ENCODE measurements at places on chromosomes 2 and 18.

- DNase-seq: no peak
Observed at GRCh38 chr2:215388002-215388728, 47.7 kb downstream of the FN1 start.

DNA sequence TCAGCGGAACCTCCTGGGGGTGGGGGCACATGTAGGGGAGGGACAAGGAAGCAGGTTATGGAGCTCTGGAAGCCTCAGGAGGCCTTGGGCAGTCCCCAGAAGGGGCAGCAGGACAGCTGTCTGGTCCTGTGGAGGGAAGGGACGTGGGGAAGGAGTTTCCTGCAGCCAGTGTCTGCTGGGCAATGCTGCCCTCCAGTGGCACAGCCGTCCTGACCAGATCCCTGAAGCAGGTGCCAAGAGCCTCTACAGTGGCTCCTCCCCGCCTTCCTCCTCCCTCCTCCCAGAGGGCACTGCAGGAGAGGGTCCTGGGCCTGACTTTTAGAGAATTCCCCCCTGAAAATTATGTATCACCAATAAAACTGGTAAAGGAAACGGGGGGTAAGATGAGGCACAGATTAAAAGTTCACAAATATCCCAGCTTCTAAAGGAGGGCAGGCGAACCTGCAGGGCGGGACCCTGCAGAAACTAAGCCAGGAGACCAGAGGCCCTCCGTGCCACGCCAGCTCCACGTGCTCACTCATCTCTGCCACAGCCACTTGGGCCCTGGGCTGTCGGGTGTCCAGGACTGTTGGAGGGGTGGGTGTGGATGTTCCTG lies 258.5 kb downstream of the TWIST2 start:
- no peak for DNase-seq

GRCh38 chr2:201781557-201782051 lies 871 bp upstream of the ALS2 start:
- no peak for DNase-seq

DNA sequence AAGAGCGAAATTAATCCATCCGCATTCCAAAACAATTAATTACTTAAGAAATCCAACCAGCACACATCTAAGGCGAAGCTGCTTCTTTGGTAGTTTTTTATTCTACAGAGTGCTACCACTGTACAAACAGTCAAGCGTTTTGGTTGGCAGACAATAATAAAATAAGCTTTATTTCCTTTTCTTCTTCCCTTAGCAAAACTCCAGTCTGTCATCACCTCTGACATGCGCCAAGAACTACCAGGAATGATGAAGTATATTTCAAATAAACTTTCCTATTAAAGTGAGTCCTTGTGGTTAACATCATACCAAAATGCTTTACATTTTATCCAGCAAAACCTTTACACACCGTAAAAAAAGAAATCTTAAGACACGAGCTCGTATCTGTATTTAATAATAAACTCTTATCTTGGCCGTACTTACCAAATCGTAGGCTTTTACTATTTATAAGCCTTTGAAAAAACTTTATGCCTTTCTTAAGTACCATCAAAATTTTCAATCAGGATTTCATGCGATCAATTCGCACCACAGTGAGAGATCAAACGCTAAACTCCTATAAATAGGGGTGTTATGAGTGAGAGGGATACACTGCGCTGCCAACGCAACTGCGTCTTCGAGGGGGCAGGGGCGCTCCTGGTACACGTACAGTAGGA lies 1.3 kb downstream of the ATL2 start:
- DNase-seq: no peak

- no peak for DNase-seq
Observed at GRCh38 chr2:168678153-168678853, 124.1 kb upstream of the NOSTRIN start.

DNA sequence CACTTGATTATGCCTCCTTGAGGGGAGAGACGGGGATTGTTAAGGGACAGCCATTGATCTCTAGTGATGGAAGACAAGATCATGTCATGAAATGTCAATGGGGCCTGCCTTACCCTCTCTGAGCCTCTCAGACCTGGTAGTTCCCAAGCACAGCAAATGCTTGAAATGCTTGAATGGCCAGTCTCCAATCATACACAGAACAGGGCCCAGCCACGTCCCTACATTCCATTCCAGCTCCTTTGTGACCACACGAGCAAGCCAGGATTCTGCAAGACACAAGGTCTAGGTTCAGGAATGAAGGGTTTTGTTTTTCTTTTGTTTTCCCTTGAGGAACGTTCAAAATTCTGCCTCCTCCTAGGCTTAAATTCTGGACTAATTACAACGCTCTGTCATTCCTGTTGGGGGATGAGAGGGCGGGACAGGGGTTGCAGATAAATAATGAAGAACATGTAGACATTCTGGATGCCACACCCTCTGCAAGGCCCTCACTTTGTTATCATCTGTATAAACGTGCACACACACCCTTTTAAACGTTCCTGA lies 98.1 kb upstream of the YPEL5 start:
- no peak for DNase-seq

DNA sequence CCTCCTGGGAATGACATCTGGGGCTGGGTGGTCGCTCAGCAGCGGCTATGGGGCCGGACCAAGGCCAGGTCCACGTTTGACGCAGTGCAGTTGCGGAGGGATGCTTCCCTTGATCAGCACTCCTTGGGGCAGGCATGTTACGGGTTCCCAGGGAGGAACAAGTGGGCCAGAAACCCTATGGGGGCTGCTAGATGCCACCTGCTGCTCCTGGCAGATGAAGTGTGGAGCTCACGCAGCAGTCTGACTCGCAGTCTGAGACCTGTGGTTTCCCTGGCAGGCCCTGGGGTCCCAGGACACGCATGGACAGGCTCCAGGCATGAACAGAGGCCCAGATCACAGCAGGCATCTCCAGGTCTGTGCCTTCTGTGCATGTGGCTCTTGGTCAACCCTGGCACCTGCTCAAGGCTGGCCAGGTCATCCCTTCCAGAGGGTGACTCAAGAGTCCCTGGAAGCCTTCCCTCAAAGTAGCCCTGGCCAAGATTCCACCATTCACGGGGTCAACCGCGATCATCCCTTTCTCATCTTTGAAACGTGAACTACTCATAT lies 20.0 kb downstream of the KCNF1 start:
- no peak for DNase-seq

DNA sequence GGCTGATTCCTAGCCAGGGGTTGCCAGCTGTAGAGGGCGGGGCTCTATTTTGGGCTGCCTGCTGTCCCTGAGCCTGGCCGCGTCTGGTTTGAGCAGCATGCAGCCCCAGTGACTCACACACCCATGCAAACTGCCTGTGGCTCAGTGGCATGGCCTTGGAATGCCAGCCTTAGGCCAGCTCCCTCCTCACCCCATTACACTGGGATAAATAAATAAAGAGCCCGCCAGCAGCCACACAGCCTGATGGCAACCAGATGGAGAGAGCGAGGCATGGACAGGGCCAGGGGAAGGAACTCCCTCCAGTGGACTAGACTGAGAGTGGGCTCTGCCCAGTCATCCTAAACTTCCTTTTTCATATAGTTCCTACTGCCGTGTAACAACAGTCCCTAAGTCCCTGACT lies 18.3 kb downstream of the NHEJ1 start:
- no peak for DNase-seq

DNA sequence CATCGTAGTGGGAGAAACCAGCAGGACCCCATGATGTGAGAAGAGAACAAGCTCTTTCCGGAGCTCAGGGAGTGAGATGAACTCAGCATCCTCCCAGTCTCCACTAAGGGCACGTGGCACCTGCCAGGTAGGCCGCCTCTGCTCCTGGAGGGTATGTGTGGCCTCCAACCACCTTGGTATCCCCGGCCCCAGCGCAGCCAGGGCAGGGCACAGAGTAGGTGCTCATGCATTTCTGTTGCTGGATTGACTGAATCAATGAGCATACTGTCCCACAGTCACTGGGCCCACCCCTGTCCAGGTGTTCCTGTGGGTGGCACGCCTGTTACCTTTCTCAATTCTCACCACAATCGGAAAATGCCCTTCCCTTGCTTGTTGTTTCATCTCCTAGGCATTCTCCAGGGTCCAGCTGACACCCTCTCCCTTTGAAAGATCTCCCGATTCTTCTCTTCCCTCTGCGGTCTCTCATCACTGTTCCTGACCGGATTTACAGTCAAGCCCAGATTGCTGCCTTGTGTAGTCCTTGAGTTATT lies 138.5 kb upstream of the SMAD2 start:
- DNase-seq: no peak

DNA sequence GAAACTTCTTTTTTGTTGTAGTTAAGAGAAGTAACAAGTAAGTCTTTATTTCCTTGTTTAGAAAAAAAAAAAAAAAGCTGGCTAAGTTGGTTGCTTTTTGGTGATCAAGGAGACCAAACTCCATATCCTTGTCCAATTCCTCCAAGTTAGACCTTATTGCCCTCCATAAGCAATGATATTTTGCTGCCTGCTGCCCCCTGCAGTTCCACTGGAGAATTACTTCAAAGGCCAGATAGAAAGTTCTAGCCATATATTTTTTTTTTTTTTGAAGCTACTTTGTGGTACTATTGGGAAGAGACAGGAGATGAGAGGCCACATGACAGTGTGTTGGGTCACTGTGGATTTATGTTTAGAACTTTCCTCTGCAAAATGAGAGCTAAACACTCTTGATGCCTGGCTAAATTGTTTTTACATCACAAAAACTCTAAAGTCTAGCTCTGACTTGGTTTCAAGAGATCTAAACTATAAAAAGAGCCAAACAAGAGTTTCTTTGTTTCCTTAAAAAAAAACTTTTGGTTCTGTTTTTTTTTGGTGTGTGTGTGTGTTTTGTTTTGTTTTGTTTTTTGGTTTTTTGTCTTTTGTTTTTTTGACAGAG lies 80.7 kb upstream of the RASGRP3 start:
- DNase-seq: no peak

- DNase-seq: no peak
Observed at GRCh38 chr2:41967476-41968181, 80.2 kb upstream of the PKDCC start.

DNA sequence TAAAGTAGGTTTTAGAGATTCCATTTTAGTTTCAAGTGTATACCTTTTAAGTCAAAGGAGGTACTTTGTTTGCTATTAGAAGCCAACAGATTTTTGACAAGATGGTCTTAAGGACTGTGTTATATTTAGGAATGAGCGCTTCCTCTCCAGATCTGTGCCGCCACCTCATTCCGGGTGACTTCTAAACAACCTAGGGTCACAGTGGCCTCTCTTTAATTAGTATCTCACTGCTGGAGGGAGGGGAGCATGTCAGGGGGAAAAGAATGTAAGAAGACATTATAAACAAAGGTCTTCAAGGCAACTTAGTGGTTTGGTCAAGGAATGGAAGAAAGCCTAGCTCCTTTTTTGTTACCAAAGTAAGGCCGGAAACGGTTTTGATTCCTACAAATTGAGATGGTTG lies 67.0 kb downstream of the RBMS1 start:
- DNase-seq: no peak

GRCh38 chr18:23671564-23671963 lies 8.9 kb upstream of the ANKRD29 start:
- DNase-seq: no peak

- no peak for DNase-seq
Observed at GRCh38 chr2:57515366-57515765, 531.2 kb upstream of the VRK2 start.

GRCh38 chr2:16640001-16640700 lies 25.5 kb downstream of the CYRIA start:
- no peak for DNase-seq

GRCh38 chr2:238949710-238950345 lies 101.9 kb downstream of the TWIST2 start:
- no peak for DNase-seq

GRCh38 chr2:108701208-108701607 lies 18.1 kb upstream of the RANBP2 start:
- DNase-seq: no peak

GRCh38 chr2:17709897-17710296 lies 43.7 kb downstream of the SMC6 start:
- no peak for DNase-seq

DNA sequence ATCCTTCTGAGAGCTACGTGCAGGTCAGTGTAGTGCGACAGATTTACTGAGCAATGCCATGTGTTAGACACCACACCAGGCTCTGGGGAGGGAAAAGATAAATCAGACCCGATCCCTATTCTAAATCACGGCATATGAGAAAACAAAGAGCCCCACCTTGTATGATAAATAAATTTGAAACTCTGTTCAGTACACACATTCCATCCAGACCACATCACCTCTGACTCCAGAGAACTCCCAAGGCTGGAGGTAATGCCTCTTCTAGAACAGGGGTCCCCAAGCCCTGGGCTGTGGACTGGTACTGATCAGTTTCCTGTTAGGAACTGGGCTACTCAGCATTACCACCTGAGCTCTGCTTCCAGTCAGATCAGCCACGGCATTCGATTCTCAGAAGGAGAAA lies 77.3 kb downstream of the QPCT start:
- DNase-seq: no peak

DNA sequence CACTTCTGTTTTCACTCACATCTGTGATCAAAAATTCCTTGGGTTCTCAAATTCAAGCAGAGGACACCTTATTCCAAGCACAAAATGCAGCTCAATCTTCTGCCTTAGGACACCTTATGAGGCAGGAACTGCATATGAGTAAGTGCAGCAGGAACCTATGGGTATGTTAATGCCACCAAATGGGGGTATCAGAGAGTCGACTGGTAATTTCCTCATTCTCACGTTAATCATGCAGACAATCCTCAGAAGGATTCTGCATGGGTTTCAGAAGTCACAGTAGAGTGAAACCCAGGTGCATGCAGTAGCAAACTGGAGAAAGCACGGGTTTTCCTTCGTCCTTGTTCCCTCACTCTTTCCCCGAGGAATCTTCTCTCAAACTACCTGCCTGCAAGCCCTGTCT lies 452.8 kb downstream of the CBLN2 start:
- no peak for DNase-seq

- DNase-seq: no peak
Observed at GRCh38 chr2:119897736-119898395, 115.0 kb upstream of the EPB41L5 start.

DNA sequence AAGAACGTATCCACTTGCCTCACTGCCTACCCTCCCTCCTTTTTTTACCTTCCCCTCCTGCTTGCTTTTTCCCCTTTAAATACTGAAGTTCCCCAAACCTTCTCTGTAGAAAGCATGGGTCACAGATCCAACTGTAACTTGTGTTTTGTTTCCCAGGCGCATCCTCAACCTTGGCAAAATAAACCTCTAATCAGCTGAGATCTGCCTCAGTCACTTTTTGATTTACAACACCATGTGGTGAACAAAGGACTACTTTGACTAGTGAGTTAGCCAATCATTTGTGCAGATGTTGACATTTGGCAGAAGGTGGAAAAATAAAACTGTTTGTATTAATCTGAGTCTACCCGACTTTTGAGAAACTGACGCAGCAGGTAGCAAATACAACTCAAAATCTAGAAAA lies 23.3 kb upstream of the MCM6 start:
- DNase-seq: no peak

GRCh38 chr2:55923091-55923981 lies at the start of gene EFEMP1:
TSS of gene EFEMP1 (minus strand) at chr2:55923782. CDS start at chr2:55922440, 1,342 bp downstream.
- peak; percentile 2 for DNase-seq

- DNase-seq: no peak
Observed at GRCh38 chr2:74005786-74006185, 21.1 kb downstream of the TET3 start.

Measured in NCI-H2107 (cell line).